COR-L47 (cell line): ENCODE measurements at places on chromosomes 5 and 9.

DNA sequence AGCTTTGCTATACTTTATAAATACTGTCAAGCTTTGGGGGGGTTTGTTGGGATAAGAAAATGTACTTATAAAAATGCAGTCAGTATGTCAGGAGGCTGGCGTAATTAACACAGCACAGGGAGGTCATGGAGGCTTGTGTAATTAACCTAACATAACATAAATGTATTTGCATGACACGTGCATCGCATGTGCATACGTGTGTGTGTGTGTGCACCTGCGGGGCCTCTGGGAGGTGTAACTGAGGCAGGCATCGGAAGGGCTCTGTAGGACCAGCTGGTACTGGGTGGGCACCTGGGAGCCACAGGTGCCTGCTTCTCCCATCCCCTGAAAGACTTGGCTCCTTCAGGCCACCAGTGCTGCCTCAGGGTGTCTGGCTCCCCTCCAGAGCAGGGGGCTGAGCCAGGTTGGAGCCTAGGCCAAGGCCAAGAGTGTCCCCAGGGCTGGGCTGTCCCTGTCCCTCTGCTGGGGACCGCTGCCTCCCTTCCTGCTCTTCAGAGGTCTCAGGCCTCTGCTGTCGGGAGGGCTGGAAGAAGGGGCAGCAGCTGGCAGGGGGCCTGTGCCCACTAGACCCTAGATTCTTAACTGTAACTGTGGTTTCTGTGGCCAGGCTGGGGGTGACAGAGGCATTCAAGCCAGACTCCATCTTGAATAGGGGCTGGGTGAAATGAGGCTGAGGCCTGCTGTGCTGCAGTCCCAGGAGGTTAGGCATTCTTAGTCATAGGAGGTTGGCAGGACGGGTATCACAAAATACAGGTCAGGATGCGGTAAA, 9.0 kb downstream of the FCN2 start:
- no peak for DNase-seq

- DNase-seq, result no peak
Observed at GRCh38 chr9:104927912-104928740, at the start of gene ABCA1. TSS of gene ABCA1 (minus strand) at chr9:104928155. CDS start at chr9:104903679, 24,476 bp downstream.

DNA sequence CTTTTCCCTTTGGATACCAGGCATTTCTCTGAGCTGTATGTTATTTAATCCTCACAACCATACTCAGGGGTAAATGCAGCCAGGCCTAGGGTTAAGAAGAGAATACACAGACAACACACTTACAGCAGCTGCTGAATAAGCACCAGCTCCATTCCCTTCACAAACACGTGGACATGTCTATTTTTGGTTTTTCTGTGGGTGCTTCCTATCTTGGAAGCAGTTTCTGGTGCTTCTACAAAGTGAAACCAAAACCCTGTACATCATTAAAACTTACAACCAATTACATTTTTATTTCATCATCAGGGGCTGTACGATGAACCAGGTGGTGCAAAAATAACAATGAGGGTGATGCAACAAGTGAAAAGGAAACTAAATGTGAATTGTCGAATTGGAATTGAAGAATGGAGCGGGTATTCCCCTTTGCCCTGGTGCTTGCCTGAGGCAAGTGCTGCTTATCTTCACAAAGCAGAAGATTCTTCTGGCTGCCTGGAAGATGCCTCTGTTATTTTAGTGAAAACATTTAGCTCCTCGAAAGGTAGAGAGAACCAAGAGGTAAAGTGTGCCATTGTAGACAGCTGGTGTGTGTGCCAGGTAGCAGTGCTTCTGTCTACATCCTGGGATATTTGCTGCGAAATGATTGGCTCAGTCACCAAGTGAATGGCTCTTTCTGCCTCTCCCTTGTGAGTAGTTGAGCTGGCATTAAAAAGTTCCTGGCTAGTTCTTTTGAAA, 18.6 kb upstream of the IFNB1 start:
- no peak for DNase-seq

DNA sequence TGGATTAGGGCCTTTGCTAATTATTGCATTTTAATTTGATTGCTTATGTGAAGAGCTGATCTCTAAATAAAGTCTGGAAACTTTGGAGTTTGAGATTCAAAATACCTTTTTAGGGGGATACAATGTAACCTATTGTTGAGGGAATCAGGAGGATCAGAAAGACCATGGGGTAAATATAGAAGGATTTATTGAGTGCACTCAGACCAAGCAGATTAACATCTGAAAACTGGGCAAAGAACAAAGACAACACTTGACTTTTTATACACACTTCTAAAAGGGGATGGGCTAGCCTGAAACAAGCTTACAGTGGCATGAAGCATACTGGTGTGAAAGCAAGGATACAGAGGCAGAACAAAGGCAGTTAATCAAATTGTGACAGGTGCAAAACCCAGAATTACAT, 174.3 kb downstream of the MRPS30 start:
- DNase-seq, result no peak

DNA sequence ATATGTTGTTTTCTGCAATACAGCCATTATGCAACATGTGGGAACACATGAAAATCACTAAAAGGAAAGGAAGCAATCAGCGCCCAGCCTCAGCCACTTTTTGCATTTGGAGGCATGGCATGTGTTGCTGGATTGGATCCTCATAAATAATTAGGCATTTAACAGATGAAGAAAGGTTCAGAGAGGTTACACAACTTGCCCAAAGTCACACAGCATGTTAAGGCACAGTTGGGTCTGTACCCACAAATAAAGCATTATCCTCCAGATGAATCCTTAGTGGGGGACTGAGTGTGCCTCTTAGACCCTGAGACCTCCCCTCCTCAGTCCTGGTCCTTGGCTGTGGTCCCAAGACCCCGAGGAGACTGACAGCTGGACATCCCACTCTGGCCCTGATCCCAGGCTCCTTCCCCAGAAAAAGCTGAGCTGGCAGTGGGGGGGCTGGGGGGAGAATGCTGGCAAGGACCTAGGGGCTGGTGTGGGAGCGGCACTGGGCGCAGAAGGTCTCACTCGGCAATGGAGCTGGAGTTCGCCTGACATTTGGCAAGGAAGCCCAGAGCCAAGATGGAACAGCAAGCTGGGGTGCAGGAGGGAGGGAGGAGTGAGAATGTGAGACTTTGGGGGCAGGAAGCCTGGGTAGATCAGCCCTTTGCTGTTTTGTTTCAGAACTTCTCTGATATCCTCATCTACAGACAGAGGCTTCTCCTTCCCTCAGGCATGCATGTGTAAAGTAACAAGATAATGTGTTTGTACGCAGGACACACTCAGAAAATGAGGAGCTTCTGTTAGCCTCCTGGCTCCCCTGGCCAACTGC, 6.9 kb upstream of the AKNA start:
- no peak for DNase-seq

- no peak for DNase-seq
Observed at GRCh38 chr9:70061776-70062175, 18.1 kb downstream of the MAMDC2 start.

GRCh38 chr5:91607675-91608074, 224.6 kb upstream of the ARRDC3 start:
- no peak for DNase-seq

DNA sequence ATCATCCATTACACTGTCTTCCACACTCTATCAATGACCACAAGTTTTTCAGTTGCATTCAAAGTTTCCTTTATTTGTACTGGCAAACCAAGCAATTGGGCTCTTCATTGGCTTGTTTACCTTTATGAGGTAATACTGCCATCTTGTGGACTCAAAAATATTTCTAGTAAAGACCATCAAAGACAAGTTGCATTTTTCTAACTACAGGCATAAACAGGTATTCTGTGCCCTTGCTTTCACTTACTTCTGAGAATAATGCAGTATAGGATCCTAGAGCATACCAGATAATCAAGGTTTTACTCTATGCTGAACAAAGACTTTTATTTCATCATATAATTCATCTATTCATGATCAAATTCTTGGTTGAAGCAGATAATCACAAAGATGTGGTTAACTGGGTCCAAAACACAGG, 173.7 kb upstream of the POU5F2 start:
- DNase-seq, result peak; percentile 86

DNA sequence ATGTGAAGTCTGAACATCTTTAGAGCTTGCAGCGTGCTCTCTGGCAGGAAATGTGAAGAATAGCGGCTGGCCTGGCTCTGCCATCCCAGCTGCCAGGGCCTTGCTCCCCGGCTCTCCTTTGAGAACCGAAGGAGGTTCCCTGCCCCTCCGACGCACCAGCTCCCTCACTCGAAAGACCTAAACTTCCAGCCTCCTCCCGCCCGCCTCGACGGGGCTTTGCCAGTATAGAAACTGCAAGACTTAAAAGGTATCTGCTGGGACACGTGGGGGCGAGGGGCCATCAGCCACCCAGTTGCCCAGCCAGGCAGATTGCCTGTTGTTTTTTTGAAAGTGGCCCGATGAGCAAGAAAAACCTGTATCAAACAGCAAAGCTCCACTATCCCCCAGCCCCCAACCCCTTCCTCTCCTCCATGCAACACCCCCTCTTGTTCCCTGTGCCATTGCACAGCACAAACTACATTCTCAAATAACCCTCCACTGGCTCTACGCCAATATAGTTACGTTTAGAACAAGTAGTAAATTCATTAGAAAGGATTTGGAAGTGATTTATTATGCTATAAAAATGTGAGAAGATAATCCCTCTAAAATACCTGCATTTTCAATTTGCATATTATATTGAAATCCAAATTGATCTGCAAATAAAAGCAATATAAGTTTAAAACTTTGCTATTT, 331.9 kb downstream of the MED10 start:
- no peak for DNase-seq

- DNase-seq, result no peak
Observed at GRCh38 chr5:143479394-143479793, 75.9 kb upstream of the NR3C1 start.

DNA sequence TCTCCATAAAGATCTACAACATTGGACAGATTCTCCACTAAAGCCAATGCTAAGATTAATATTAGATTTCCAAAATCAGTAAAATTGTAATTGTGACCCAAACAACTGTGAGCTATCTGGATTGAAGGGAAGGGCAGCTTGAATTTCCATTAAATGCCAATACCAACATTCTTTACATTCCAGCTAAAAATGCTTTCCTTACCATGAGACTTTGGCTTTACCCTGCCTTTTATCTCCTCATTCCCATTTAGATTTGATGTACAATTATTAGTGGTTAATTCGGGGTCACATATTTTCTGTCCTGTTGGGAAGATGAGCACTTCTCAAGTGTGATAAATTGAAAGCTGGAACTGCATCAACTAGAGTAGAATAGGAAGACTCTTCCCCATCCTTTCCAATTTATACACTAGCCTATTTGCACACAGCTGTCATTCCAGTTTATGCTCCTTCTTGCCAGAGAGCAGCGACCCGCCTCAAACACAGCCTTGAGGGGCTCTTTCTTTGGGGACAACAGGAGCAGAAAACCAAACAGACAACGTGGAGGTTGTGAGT, 33.1 kb upstream of the MYOT start:
- no peak for DNase-seq

DNA sequence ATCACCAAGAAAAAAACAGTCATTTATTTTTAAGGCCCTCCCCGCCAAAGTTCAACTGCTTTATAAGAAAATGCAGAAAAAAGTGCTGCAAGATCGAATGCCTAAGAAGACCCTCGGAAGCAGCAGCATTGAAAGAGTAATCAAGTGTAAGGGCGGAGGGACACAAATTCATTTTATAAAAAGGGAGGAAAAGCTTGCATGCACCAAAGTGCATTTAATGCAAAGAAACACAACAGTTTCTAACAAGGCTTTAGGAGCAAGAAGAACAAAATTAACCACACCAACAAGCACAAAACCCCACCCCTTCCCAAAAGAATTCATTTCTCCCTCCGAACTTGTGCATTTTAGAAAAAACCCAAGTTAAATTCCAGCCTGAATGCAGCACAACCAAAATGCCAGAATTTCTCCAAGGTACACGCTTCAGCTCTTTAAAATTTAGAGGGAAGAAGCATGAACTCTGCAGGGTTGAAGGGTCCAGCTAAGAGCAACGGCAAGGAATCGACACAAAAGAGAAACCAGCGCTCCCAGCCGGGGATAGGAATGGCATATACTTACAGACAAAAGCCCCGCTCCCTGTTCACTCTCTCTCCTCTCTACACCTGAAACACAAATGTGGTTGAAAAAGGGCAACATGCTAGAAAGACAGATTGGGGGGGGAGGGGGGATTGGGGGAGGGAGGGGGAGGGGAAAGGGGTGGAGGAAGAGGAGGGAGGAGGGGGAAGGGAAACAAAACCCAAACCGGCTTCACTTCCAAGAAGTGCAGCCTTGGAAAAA, at the start of gene NREP:
TSS of gene NREP (minus strand) at position 614 of the 774 bp plus-strand sequence. CDS start 1,422 bp downstream, outside the sequence.
- DNase-seq, result peak; percentile 79

- no peak for DNase-seq
Observed at GRCh38 chr5:72937517-72938061, 18.3 kb upstream of the FCHO2 start.

DNA sequence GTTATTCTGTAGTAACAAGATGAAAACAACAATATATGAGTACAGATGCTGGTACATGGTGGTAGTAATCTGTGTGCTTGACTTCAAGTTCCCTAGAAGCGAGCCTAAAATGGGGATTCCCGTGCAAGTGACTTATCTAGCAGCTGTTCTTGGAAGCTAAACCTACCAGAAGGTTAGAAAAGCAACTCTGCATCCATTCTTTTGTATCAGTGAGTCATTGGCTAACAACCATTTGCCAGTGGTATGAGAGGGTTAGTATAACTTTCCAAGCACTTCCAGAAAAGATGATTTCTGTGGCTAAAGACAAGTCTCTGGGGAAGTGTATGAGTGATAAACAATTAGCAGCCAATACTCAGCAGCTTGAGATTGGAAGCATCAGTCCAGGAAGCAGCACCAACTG, 787.7 kb upstream of the CDH6 start:
- DNase-seq, result no peak

GRCh38 chr5:157978061-157978460, 119.1 kb upstream of the CLINT1 start:
- DNase-seq, result no peak

DNA sequence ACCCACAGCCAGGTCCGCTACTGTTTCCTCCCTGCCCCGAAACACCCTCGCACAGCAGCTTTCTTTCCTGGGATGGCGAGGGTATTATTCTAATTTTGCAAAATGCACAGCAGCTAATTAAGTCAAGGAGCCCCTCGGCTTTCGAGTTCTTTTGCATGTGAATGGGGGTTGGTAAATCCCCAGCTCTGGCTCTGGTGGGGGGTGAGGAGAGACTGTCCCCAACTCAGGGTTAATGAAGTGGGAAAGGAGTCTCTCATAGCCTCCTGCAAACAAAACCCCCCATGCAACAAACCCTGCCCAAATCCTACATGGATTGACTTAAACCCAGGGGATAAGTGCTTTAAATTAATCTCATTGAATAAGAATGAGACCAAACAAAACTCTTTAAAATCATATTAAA, 8.8 kb downstream of the BARHL1 start:
- no peak for DNase-seq

- DNase-seq, result no peak
Observed at GRCh38 chr5:72459089-72459661, 48.0 kb downstream of the ZNF366 start.

- DNase-seq, result no peak
Observed at GRCh38 chr9:97831843-97832636, 21.0 kb upstream of the FOXE1 start.

DNA sequence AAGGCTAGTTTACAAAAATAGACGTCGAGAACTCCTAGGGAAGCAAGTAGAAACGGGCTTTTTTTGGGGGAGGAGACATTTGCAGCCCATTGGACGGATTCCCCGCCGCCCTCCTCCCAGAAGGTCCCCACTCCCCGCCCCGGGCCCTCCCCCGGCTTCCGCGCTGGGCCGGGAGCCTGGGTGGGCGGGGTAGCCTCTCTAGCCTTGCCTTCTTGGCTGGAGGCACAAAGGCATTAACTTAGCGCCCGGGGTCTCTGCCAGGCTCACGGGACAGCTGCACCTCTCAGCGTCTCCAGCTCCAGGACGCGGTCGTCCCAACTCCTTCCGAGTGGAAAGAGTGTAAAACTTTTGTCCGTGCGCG, at the start of gene DMRTA1:
TSS of gene DMRTA1 (plus strand) at position 236 of the 361 bp plus-strand sequence. CDS start 242 bp downstream, outside the sequence.
- peak; percentile 72 for DNase-seq
